CD4-positive, alpha-beta T cell treated with Interferon gamma for 1 hour (primary cell): ENCODE measurements at places on chromosomes 7 and 10.

DNA sequence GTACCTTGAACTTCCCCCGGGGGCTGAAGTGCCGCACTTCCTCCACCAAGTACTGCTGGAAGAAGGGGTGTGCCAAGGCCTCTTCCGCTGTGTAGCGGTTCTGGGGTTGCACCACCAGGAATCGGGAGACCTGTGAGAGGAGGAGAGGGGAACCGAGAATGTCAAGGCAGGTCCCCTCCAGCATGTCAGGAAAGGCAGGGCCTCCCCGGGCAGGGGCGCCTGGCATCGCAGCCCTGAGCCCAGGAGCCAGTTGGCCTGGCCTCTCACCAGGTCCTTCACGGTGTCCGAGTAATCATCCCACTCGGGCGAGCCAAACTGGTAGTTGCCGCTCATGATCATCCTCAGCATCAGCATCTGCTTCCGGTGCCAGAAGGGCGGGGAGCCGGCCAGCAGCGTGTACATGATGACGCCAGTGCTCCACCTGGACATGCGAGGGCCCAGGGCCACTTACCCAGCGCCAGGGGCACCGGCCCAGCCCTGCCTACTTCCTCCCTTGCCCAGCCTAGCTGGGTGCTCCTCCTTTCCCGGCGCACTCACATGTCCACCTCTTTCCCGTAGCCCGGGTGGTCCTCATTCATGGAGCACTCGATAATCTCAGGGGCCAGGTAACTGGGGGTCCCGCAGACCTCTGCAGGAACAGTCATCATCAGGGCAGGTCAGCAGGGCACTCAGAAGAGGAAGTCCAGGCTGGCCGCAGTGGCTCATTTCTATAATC, 11.0 kb downstream of the PHKG1 start:
- DNase-seq, result no peak

GRCh38 chr10:59631237-59631636, 78.4 kb downstream of the SLC16A9 start:
- DNase-seq, result no peak

DNA sequence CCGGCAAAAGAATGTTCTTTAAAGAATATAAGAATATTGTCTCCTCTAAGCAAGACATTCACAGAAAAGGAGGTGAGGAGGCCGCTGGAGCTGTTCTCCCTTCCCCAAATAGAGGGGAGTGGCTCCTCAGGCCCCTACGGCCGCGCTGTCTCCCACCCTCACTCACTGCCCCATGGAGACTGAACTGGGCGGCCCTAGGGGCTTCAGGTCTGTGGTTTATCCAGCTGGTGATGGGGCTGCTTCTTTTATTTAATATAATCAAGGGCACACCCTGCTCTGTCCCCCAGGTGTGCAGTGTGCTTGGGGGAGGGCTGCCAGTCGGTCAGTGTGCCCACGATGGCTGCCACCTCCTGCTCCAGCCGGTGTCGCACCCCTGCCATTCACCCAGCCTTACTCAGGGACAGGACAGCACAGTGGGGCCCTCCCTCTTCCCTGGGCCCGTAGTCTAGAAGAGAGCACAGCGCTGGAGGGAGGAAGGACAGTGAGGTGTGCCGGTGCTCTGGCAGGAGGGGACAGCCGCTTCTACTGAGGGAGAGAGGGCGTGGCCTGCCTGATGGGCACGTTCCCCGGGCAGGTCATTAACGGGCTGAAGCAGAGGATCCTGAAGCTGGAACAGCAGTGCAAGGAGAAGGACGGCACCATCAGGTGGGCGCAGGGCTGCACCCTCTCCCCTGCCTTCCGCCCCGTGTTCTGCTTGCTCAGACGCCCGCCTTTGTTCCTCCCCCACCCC, 23.4 kb downstream of the IQCE start:
- DNase-seq, result no peak

GRCh38 chr7:81903115-81903514, 133.3 kb upstream of the HGF start:
- DNase-seq, result no peak

DNA sequence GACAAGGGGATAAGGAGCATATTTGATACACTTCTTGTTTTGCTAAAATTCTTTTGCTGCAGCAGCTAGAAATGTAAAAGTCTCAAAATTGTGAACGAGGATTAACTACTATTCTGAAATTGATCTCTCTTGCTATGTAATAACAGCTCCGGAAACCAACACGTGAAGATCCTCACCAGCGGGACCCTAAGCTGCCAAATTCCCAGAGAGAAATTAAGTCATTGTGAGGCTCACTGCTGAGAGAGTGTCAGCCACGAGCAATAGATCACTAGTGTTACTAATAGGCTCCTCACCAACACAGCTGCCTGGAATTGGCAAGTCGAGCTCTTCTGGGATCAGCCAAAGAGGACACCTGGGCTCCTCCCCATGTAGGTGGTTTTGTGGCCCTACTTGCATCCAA, 5.6 kb upstream of the VWA2 start:
- DNase-seq, result no peak

DNA sequence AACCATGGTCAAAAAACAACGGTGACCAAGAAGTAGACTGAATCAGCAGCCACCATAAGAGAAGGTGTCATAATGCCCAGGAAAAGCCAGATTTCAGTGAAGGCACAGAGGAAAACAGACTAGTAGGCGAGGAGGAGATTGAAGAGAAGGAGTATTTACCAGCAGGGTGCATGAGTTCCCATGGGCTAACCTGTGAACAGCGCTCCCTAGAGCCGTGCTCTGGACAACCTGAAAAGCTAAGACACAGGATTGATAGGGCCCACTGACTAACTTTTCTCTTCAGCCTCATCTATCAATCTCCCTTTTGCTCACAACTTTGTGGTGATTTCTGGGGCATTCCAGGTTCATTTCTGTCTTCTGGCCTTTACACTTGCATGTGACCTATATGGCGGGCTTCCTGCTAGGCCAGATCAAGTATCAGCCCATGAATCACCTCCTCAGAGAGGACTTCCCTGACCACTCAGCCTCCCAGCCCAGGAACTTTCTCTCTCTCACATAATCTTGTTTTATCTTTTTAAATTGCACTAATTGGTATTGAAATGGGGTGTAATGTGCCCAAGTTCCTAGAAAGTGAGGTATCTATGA, 12.8 kb downstream of the ANKRD22 start:
- DNase-seq, result no peak

GRCh38 chr7:50665403-50666123, 100.4 kb upstream of the DDC start:
- DNase-seq, result no peak

- DNase-seq, result no peak
Measured at GRCh38 chr7:964401-965231, 10.1 kb upstream of the ADAP1 start.

DNA sequence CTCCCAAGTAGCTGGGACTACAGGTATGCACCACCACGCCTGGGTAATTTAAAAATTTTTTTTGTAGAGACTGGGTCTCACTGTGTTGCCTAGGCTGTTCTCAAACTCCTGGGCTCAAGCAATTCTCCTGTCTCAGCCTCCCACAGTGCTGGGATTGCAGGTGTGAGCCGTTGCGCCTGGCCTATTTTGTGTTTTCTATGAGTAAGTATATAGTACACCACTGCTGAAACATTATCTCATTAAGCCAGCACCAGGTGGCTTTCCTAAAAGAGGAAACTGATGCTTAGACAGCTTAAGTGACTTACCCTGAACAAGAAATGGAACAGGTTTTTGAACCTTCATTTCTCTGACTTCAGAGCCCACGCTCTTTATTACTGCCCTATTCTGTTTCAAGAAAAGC, 7.8 kb upstream of the PTPN12 start:
- DNase-seq, result no peak

DNA sequence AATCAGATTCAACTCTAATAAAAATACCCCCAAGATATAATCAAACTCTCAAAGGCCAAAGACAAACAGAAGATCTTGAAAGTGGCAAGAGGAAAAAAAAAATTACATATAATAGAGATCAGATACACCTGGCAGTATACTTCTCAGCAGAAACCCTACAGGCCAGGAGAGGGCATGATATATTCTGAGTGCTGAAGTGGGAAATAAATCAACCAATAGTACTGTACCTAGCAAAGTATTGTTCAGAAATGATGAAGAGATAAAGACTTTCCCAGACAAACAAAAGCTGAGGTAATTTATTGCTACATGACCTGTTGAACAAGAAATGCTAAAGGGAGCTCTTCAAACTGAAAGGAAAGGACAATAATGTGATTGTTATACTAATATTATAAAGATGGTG, 291.9 kb downstream of the SH2D4B start:
- no peak for DNase-seq

GRCh38 chr7:75872073-75872782, 6.6 kb upstream of the RHBDD2 start:
- no peak for DNase-seq
